ENCODE measurements at places on chromosomes 5 and 9.

GRCh38 chr9:5264219-5264595, 33.0 kb downstream of the INSL4 start:
- no peak for DNase-seq

DNA sequence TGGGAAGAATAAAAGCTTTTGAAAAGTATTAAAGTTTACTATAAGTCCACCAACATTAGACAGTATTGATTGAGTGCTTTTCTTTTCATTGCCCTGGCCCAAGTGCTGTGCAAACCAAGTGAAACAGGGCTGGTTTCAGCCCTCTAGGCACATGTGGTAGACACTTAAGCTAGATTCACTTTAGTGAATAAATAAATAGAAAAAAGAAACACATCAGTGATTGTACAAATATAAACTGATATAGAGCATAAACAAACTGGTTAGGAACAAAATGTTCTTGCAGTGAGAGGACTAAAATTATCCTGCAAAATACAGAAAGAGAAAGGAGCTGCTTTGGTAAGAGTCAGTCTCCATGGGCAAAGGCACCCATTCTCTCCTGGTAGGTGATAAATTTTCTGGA, 29.7 kb downstream of the ACTBL2 start:
- DNase-seq: no peak

GRCh38 chr9:83596899-83597504, 25.9 kb upstream of the IDNK start:
- DNase-seq: no peak

GRCh38 chr9:7125231-7125630, 367.5 kb downstream of the KDM4C start:
- no peak for DNase-seq

GRCh38 chr9:21465859-21466518, 16.1 kb downstream of the IFNE start:
- DNase-seq: peak; percentile 47

DNA sequence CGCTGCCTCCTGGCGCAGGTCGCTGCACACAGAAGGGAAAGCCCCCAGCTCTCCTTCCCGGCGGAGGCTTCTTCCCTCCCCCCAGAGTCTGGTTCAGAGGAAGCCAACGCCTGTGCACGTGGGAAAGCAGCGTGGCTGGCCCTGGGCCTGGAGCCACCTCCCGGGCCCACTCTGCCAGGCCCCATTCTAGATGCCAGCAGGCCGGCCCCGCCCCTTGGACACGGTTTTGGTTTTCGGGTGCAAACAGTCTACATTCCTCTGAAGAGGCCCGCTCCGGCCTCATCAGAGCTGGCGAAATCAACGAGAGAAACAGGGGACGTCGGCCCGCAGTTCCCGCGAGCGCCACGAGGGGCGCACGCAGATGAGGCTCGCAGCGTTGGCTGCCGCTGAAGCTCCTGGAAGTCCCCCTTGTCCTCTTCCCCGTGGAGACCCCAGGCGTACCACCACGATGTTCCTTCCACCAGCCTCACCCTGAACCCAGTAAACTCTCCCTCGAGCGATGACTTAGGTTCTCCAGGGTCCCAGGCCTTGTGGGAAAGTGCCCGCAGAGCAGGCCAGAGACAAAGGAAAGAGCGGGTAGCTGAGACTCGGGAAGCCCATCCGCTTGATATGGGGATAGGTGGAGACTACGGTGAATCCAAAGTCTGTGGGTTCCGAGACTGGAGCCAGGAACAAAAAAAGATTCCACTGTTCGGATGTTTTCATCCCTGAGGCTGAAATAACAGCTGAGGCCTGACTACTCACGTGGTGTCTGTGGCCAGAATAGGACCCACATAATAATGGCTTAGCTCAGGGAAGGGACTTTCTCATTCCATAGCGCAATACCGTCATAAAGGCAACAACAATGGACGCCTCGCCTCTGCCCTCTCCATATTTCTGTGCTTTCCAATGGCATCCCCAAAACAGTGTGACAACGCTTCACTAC, 64.2 kb downstream of the KLF4 start:
- peak; percentile 70 for DNase-seq
